ENCODE measurements at places on chromosomes 1 and 21.
A peak's percentile ranks its signal among the peaks of the same experiment; 100 is the strongest.

DNA sequence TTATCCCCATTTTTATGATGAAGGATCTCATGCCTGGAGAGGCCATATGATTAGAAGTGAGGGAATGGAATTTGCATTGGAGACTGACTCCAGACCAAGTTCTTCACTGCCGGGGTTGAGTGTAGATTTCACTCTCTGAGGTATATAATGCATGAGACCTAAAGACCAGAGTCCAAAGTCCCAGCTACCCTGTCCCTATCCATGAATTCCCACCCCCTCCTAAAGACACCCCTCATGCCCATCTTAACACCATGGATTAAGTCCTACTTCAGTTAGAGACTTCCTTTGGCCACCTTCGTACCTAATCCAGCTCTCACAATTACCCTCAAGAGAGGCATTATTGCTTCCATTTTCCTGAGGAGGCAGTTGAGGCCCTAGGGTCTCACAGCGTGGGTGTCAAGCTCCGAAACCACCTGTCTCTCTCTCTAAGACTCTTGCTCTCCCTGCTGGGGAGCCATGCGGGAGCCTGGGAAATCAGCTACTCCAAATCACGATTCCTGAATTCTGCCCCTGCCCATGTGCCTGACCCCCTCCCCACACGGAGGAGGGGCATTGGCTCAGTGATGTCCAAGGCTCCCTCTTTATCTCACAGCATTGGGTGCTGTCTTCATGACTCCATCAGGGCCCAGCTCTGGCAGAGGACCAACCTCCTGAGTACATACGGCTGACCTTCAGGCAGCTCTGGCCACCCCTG, 11.7 kb upstream of the FOXO6 start:
- DNase-seq, result no peak

DNA sequence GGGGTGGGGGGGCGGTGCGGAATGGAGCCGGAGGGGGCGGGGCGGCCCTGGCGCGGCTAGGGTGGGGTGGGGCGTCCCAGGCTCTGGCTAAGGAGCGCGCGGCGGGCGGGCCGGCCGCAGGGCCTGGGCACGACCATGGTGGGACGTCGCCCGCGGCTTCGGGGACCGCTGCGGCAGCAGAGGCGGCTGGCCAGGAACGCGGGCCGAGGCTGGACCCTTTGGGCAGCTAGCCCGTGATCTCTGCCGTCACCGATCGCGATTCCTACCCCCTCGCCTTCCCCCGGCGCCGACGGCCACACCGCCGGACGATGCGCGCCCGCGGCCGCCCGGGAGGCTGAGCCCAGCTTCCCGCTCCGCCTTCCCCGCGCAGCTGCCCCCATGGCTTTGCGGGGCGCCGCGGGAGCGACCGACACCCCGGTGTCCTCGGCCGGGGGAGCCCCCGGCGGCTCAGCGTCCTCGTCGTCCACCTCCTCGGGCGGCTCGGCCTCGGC, at the start of gene MAP3K21:
Gene MAP3K21 (plus strand): TSS at position 74 of the 491 bp plus-strand sequence. CDS start 305 bp downstream, at position 379.
- DNase-seq, result no peak

DNA sequence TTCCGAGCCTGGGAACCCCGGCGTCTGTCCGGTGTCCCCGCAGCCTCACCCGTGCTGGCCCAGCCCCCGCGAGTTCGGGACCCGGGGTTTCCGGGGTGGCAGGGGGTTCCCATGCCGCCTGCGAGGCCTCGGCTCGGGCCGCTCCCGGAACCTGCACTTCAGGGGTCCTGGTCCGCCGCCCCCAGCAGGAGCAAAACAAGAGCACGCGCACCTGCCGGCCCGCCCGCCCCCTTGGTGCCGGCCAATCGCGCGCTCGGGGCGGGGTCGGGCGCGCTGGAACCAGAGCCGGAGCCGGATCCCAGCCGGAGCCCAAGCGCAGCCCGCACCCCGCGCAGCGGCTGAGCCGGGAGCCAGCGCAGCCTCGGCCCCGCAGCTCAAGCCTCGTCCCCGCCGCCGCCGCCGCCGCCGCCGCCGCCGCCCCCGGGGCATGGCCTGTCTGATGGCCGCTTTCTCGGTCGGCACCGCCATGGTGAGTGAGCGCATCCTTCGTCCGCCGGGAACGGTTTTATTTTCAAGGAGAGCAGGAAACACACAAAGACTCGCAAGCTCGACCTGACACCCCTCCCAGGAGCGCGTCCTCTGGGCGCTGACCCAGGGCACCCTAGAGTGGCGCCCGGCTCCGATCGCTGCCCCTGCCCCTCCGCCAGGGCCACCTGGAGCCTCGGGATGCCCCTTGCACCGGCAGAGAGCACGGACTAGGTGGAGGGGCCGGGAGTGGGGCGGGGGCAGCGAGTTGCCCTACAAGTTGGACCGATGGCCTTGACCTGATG, at the start of gene ABCG1:
Gene ABCG1 (plus strand): TSS at position 305 of the 770 bp plus-strand sequence. CDS start 123 bp downstream, at position 428.
- peak; percentile 65 for DNase-seq

GRCh38 chr1:31416101-31416736, 3.2 kb downstream of the SERINC2 start:
- DNase-seq, result no peak

DNA sequence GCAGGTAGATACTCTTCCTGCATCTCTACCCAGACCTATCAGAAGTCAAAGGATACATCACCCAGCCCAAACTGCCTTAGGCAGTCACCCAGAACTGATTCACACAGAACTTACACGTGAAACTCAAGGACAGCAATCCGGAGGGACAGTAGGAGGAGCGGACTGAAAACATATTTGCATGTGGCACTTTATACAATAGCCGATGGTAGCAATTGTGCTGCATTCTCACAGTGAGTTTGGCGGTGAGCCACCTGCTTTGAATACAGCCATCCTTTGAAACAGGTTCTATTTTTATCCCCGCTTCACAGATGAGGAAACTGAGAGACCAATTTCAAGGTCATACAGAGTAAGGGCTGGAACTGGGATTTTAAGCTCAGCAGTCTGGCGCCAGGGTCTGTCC, 69.5 kb downstream of the EDEM3 start:
- DNase-seq, result no peak

DNA sequence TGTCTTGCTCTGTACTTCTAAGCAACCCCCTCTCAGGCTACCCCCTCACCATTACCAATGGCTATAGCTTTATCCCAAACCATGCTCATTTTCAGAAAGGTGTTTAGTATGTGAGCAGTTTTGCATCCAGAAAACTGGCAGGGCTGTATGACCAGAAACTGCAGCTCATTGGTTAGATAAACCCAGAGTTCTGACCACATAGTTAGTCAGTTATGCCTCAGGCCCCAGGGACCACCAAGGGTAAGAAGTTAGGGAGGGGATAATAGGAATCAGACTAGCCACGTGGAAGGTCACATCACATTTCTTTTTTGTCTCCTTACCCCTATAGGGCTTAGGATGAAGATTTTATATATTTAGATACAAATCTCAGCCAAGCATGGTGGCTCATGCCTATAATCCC, 1.2 kb downstream of the ITGA10 start:
- DNase-seq, result no peak

DNA sequence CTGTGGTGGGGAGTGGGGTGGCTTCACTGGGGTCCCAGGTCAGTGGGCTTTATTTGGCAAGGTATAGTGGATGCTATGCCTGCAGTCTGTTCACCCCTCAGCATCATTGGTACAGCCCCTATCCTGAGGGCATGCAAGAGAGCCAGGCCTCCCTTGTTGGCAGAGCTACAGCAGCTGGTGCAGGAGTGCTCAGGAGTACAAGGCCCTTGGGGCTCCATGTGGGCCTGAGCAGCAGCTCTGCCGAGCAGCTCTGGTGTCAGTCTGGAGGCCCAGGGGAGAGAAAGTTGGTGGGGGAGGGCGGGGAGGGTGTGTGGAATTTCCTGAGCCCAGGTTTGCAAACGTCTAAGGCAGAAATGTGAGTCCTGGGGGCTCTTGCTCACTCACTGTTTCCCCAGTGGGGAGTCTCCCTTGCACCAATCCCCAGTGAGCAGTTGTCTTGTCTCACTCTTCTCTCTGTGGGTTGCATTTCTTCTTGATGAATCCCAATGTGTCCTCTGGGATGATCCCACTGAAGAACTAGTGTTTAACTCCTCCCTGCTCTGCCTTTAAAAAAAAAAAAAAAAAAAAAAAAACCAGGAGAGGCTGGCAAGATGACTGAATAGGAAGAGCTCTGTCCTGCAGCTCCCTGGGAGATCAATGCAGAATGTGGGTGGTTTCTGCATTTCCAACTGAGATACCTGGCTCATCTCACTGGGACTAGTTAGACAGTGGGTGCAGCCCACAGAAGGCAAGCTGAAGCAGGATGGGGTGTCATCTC, 39.5 kb upstream of the CYP4X1 start:
- no peak for DNase-seq

- no peak for DNase-seq
Measured at GRCh38 chr1:157040802-157041201, 4.7 kb downstream of the ARHGEF11 start.
